Osteocyte (in vitro differentiated cells): ENCODE measurements at places on chromosomes 2 and 18. TPM values are rescaled to one million over a fixed set of nuclear protein-coding genes. Genes with fewer than 3 reads are reported as not detected.

UCN gene
- total RNA-seq = 2.6 and 4.1 TPM in 2 replicates

DNA sequence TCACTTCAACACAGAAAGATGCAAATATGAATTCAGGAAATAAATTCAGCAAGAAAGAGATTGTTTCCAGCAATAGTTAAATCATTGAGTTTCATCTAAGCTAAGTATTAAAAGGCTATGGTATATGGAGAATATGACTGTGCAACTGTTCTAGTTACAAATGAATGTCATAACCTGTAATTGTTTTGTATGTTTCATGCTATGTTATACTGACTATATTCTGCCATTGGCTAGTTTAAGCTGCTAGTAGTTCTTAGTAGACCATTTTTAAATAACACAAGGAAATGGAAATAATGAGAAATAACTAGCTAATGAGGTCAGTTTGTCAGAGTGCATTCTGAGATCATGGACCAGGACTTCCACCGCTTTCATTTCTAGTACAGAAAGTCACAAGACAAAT lies 1154.9 kb upstream of the TMEFF2 start:
- DNase-seq = no peak

- DNase-seq = no peak
These were observed 172.0 kb downstream of the MGAT5 start for GRCh38 chr2:134425724-134426496.

DNA sequence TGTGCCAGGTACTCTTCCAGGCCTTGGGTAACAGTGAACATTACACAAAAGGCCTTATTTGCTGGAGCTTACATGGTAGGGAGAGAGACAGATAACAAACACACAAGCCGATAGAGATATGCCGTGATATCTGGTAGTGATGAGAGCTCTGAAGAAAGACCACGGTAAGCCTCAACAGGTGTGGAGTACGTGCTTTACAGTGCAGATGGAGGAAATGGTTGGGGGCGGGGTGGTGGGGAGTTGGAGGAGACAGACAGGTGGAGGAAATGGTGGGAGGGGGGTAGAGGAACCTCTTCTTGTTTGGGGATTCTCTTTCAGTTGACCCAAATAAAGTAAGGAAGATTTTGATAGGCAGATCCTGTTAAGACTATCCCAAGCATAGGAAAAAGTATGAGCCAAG lies 141.1 kb upstream of the ALPP start:
- DNase-seq = peak; percentile 30

- no peak for DNase-seq
These were observed 90.2 kb downstream of the CCBE1 start for GRCh38 chr18:59607078-59607379.

IL1R1 gene
- total RNA-seq = 56.3 and 59.8 TPM in 2 replicates

DNA sequence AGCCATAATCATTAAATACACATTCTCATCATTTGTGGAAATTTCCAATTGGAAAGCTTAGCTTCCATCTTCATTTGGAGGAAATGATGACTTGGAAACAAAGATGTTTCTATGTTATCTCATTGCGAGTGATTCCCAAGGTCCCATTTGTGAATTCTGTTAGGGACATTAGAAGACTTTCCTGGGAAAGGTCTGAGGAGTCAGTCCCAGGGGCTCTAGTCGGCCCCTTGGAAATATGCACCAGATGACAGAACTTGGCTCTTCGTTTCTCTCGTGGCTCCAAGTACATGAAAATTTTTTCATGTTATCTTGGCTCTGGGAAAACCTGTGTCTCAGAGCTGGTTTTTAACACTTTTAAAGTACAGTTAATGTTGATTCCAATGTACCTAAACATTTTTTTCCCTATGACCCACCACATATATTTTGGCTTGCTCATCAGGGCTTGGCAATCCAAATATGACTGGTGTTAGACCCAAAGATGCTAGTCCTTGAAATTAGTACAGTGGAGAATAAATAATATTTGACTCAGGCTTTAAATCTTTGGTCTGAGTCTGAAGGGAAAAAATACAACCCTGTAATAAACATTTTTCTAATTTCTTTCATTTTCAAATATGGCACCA lies 15.4 kb upstream of the CAVIN2 start:
- no peak for DNase-seq

DNA sequence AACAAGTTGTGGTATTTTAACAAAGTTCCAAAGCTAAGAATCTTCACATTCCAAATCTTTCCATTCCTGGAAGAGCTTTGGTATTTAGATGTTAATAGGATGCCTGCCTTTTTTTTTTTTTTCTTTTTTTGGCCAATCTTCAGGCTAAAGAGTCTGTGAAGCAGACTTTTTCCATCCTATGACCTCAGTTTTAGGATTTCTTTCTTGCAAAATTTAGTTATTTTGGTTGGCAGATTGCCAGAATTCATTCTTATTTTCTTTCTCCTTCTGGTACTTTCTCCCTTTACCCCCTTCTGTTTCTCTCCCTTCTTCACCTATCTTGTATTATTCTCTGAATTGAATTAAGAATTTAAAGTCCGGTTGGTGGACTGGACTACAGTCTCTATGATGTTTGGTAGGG lies 217.8 kb upstream of the REV1 start:
- DNase-seq = no peak

DNA sequence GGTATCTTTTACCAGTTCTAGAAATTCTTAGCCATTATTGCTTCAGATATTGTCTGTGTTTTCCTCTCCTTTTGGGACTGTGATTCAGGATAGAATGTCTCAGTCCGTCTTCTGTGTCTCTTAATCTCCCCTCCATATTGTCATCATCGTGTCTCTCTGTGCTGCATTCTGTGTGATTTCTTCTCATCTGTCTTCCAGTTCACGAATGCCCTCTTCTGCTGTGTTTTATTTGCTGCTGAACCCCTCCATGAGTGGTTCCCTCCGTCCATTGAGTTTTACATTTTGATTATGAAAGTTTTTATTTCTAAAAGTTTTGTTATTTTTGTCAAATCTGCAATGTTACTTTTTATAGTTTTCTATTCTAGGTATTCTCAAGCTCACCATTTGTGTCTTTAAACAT lies 11.7 kb downstream of the D2HGDH start:
- no peak for DNase-seq

DNA sequence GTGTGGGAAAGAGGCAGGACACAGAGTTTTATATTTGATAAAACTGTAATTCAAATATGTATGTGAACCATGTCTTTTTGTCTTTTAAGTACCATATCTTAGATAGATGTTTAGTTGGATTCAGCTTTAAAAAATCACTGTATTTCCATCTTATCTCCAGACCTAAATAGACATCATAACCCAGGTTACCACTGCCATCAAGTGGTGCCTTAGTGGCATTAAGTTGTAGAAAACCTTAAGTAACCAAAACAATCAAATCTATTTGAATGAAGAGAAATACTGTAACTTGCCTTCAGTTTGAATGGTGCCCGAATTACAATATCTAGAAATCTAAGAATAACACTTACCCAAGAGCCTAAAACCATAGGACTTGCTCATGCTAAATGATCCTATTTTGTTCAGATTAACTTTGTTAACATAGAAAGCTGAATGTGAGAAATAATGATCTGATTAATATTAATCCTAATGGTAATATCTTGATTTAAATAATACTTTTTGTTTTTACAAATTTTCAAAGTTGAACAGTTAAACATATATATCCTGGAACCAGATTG lies 92.5 kb upstream of the MAP2 start:
- DNase-seq = no peak

GRCh38 chr2:108377815-108378630 lies at the start of gene SULT1C4:
SULT1C4 (plus strand) TSS chr2:108377954; CDS start chr2:108378338, 384 bp downstream.
- no peak for DNase-seq

GRCh38 chr18:44938720-44939665 lies 258.3 kb downstream of the SETBP1 start:
- no peak for DNase-seq
